NCI-H446 (cell line): ENCODE measurements at places on chromosomes 3 and 15.

GRCh38 chr3:182139627-182140357 lies 428.1 kb downstream of the SOX2 start:
- no peak for DNase-seq

GRCh38 chr3:10981961-10982360 lies 10.6 kb upstream of the SLC6A1 start:
- no peak for DNase-seq

GRCh38 chr15:63048115-63048775 lies 5.7 kb downstream of the TPM1 start:
- DNase-seq: peak; percentile 91

- DNase-seq: no peak
These were observed 95.0 kb downstream of the ANP32A start for GRCh38 chr15:68725736-68726135.

- no peak for DNase-seq
These were observed 311.7 kb downstream of the CADM2 start for GRCh38 chr3:85270488-85270887.

- no peak for DNase-seq
These were observed 285.0 kb downstream of the CLSTN2 start for GRCh38 chr3:140219923-140220452.

DNA sequence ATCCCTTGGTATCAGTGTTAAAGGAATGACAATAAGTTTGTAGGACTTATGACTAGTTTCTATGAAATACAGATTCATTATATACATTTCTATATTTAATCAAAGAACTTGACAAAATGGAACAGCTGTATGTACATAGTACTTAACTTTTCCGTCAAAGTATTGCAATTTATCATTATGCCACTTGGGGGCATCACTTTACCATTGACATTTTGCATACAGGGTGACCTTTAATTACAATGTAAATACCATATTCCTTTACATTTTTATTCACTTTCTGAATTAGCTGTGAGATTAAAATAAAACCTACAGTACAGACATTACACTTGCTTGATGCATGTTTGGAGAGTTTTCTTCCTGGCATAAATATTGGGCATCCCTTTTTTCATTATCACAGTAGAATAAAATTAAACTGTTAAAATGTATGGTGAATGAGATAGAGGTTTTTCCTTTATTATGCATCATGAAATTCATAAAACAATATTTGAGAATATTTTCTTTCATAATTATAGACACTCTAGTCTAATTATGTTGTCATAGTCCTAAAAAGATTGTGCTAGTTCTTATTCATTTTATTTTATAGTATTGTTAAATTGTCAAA lies 6.9 kb downstream of the NEK11 start:
- DNase-seq: peak; percentile 51

DNA sequence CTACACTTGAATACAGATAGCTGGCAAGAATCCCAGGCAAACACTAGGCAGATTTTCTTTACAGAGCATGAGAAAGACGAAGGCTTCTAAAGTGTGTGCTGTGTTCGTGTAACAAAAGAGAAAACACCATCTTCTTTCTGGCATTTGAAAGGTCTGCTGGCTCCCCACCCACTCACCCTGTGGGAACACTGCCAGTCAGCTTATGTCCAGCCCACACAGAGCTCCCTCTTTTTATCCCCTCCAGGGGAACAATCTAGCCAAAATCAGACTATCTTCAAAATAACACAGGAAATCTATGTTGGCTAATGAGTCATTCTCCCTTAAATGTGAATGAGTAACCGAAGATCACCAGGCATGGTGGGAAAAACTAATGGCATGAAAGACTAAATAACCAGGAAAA lies 45.6 kb upstream of the PAQR5 start:
- peak; percentile 6 for DNase-seq

- no peak for DNase-seq
These were observed 84.7 kb upstream of the LRRN1 start for GRCh38 chr3:3714572-3714971.

GRCh38 chr3:101964861-101965260 lies 115.5 kb downstream of the NFKBIZ start:
- no peak for DNase-seq

DNA sequence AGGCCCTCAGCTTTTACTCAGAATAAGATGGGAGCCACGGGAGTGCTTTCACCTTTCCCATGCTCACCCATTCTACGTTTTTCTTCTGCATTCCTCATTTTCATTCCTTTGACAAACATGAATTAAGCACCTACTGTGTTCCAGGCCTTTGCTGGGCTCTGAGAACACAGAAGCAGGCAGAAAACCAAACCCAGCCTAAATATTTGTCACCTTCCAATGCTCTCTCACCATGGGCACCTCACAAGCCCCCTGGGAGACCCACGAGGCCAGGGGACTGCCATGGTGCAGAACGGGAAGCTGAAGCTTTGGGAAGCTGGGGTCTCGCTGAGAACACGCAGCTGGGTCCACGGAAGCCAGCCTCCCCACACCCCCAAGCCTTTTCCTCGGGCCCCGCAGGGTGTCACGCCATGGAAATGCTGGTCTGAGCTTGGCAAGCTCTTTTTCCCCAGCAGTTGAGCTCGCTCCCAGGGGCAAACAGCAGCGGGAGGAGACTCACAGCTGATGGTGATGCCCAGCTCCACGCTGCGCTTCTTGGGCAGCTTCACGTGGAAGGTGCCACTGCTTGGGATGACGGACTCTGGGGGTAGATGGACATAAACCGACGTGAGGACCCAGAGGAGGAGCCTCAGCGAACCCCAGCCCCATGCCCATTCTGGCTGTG lies 27.7 kb downstream of the GRIP2 start:
- no peak for DNase-seq
